HL-60 (cell line): ENCODE measurements at places on chromosomes 12 and 14.
A peak's percentile ranks its signal among the peaks of the same experiment; 100 is the strongest.

DNA sequence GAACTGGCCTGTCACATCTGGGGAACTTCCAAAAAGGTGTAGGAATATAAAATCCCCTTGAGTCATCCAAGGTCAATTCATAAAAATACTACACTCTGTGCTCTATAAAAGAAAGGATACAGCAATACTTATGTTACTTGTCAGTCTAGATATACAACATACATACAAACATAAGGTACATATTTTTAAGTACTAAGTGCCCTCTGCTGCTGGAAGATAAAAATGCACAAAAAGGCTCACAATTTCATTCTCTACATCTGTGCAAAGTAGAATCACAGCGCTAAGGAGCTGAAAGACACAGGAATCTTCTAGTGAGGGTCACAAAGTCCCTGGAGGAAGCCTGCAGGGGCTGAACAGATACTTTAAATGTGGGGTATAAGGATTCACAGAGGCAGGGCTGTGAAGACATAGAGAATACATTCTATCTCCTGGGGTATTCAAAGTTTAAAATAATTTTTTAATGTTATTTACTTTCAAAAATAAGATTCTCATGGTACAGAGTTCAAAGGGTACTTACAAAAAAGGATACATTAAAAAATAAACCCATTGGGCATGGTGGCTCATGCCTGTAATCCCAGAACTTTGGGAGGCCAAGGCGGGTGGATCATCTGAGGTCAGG, 10.2 kb upstream of the GOLGA5 start:
- DNase-seq = peak; percentile 46

DNA sequence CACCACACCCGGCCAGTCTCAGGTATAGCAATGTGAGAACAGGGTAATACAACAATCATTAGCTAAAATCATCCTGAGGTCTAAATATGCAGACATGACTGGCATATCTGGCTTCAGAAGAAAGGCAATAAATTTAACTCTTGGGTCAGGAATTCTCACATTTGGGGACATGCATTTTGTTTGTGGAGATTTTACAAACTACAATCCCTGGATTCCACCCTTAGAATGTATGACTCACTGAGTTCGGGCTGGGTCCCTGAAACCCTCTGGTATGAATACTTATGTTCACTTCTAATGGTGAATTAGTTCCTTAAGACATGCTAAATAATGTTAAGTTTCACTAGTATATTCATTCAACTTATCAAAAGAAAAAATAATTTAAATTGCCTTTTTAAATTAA, 98.9 kb upstream of the HMGA2 start:
- DNase-seq = no peak

DNA sequence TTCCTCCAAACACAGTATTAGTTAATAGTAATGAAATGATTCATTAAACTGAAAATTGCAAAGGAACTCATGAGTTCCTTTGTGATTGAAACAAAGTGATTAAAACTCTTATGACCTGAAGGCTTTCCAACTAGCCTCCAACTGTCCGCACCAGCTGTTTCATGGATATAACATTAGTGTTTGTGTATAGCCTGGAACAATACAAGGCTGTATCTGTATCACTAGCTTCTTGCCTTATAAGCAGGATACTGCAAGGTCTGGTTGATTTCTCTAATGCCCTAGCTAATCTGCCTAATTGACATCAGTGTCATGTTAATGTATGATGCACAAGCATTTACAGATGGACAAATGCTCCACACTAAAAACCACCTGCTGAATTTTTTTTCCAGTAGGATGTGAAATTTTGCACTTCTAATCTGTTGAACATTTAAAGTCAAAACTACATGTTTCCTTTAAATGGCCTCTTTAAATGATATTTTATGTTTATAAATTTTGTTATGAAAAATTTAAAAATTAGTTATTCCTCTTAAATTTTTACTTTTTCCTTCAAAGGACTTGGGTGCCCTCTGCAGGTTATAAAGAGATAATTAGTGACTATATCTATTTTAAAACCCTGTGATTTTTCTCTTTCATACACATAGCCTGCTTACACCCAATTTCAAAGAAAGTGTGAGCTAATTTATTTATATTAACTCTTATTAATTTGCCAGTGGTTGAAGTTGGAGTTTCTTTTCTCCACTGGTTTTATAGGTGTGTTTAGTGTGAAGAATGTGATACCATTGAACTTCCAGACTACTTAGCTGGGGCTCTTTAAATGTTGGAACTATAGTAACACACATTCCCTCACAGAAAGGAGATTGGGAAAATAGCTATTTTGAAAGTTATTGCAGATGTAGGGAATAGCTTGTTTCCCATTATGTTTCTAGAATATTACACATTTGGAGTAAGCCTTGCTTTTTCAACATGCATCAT, 25.4 kb downstream of the AP5M1 start:
- DNase-seq = no peak

DNA sequence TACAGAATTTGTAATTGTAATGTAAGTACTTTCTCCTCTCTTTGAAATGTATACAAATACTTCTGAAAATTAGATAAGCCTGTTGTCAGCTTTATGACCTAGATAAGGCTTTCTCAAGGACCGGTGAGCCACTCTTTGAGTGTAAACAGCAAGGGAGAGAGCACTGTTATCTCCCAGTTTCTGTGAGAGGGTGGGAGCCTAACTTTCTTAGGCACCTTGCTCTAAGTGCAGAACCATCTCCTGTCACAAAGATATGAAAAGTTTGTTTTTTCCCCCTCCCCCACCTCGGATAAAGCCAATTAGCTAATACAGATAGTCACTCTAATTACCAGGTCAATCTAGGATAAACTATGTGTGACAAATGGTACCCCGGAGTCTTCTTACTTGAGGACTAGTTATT, 35.8 kb downstream of the CAPS2 start:
- DNase-seq = no peak

DNA sequence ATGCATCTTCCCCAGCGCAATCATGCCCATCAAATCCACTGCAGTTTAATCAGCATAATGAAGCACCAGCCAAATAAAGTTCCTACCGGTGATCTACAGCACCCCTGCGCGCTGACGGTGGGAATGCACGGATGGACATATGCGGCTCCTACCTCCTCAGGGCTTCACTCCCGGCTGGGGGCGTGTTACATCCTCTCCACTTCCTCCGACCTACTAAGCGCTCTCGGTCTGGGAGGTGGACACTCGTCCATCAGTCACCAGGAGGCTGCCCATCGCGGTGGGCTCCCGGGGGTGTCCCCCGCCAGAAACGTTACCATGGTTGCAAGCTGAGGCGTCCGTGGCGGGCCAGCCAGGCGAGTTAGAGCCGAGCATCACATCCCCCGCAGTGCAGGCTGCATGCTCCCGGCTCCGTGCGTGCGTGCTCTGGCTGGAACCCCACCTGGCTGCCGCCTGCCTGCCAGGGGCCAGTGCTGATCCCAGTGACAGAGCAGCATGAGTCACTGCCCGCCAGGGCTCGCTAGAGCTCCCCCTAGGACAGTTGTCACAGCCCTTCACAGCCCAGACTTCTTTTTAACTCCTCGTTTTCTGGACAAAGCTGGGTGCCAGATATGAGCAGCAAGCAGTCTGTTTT, 73.0 kb downstream of the CIT start:
- no peak for DNase-seq

DNA sequence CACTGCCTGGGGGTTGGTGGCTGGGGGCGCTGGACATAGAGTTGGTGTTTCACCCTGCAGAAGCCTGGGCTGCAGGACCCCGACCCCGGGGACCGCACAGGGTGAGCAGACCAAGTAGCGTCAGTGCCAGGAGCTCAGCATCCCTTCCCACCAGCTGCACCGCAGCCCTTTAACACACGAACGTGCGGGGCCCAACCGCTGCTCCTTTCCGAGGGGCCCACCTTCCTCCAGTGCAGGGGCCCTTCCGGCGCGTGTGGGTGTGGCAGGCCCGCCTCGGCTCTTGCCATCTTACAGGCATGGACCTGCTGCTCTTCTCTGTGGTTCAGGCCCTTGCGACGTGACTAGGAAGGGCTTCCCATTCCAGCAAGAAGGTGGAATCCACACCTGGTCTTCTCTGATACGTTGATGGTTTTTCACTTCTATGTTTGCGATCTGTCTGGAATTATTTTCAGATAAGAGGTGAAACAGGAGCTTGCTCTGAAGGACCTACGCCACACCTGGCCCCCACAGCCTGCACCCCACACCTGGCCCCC, 47.8 kb downstream of the LRCOL1 start:
- no peak for DNase-seq

DNA sequence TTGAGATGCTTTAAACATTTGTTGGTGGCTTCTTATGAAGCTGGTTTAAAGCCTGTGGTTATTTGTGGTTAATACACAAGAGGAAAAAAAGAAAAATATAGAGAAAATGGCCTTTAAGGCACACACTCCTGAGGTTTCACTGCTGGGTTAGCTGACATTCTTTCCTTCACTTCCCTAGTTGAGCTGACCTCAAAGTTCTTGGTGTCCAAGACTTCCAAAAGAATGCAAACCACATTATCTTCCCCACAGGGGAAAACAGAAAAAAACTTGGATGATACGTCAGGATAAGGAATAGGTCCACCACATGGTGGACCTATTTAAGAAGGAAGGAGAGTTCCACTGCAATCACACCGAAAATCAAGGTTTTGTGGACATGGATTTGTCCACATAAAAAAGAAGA, 94.3 kb downstream of the SLC25A21 start:
- no peak for DNase-seq

- no peak for DNase-seq
Measured at GRCh38 chr12:118052324-118053070, 8.5 kb downstream of the WSB2 start.

DNA sequence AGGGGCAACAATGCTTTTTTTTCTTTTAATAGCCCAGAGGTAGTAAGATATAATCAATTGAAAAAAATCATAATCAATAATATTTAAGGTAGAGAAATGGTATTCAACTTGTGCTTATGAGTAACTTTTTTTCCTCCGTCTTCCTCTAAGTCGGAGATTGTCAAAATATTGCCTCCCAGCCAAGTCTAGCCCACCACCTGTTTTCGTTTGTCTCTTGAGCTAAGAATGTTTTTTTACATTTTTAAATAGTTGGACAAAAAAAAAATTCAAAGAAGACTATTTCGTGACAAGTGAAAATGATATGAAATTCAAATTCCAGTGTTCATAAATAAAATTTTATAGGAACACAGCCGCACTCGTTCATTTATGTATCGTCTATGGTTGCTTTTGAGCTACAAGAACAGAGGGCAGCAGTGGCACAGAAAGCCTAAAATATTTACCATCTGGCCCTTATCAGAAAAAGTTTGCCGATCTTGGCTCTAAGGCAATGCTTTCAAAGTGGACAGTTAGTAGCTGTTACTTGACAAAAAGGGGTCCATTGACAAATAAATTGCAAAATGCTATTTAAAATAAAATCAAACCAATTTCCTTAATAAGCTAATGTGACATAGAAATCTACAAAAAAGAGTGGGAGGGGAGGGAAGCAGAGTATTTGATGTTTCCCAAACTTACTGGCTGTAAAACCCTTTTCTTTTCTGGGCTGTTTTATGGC, 40.8 kb upstream of the MAX start:
- DNase-seq = no peak

GRCh38 chr12:96749999-96750398, 157.1 kb upstream of the NEDD1 start:
- no peak for DNase-seq

GRCh38 chr14:53793790-53794505, 162.7 kb downstream of the BMP4 start:
- DNase-seq = no peak

DNA sequence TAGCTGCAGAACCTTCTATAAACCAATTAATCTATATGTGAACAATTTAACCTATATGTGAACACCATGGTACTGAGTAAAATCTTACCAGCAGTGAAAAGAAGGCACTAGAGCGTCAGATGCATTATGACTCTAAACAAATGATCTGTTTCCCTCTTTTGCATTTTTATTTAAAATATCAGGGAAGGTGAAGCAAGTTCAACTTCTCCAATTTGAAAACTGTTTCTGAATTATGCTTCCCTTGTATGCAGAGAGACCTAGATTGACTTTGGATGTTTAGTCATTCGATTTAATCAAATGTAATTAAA, 80.9 kb downstream of the DAD1 start:
- no peak for DNase-seq

- DNase-seq = no peak
Measured at GRCh38 chr12:71430756-71431155, 8.8 kb upstream of the LGR5 start.

GRCh38 chr12:128268379-128268995, 1.5 kb downstream of the TMEM132C start:
- DNase-seq = no peak

DNA sequence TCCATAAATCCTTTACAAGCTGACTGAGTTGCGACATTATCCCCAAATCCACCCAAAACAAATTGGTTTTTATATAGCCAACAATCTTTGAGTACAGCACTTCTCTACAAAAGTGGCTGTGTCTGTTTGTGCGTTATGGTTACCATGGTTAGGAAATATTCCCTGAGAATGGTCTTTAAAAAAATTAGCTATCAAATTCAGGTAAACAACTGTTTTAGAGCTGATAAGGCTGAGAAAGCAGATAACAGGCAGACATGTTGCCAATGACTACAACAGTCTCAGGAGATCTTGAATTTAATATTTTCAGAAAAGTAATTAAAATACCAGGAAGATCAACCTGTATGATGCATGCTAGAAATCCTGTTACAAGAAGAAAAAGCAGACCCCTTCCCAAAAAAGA, 248.0 kb downstream of the RASSF9 start:
- DNase-seq = no peak

GRCh38 chr14:36829547-36829946, 167.9 kb downstream of the PAX9 start:
- DNase-seq = no peak

DNA sequence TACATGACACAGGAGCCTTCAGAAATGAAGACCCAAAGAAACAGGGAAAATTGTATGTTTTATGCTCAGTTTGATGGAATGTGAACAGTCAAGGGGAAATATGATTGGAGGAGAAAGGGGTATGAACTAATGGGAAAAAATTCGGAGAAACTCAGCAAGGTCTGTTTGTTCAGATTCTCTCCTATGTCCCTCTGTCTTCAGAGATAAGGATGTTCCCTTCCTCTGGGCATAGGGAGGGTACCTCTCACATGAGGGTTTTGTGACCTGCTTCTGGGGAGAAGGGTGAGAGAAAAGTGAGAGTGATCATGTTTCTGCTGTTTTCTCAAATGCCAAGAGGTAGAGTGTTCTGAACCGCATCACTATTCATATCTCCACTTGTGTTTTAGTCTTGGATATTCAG, 26.6 kb upstream of the LIMA1 start:
- no peak for DNase-seq
